ENCODE measurements at places on chromosomes 3 and 15.

DNA sequence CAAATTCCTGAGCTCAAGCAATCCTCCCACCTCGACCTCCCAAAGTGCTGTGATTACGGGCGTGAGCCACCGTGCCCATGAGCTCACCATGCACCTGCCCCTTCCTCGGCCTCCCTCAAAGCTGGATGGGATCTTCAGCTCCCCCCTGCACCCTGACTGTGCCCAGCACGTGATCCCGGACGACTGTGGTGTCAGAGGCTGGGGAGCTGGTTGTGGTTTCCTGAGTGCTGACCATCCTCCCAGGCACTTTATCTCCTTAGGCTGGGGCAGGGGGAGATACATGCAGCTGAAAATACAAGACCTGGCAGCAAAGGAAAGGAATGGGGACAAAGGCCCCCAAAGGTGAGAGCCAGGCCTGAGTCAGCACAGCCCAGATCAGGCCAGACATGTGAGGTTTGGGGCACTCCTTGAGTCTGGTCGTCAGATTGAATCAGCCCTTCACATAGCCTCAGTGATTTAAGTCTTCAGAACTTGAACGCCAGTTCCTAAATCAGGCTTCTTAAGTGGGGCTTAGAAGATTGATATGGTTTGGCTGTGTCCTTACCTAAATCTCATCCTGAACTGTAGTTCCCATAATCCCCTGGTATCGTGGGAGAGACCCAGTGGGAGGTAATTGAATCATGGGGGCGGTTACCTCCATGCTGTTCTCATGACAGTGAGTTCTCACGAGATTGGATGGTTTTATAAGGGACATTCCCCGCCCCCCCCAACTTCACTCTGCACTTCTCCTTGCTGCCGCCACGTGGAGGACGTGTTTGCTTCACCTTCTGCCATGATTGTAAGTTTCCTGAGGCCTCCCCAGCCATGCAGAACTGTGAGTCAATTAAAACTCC, 35.8 kb downstream of the PRKCD start:
- no peak for DNase-seq

DNA sequence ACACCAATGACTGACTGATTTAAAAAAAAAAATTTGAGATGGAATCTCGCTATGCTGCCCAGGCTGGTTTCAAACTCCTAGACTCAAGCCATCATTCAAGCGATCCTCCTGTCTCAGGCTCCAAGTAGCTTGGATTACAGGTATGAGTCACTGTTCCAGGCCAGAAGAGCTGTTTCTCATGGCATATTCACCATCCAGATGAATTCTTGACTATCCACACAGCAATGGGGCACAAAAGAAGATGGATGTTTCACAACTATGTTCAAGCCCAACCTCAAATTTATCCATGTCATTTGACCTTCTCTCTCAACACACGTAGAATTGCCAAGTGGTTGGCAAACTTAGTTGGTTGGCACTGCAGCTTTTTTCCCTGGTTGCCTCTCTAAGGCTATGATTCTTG, 40.6 kb downstream of the PRICKLE2 start:
- DNase-seq, result no peak

DNA sequence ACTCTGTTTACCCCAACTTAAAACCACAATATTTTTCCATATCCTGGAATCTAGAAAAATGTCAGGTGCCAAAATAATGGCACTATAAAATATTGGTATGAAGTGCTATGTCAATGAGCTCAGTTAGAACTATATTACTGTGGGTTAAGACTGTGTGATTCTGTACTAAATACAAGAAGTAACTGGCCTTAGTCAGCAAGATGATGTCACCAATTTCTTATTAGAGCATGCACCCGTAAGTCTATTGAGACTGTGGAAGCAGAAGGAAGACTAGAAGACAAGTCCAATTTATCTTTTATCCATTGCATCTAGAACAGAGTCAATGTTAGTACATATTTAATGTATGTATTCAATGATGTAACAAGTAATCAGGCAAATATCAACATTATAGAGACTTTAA, 25.0 kb downstream of the LRRC58 start:
- DNase-seq, result peak; percentile 11

DNA sequence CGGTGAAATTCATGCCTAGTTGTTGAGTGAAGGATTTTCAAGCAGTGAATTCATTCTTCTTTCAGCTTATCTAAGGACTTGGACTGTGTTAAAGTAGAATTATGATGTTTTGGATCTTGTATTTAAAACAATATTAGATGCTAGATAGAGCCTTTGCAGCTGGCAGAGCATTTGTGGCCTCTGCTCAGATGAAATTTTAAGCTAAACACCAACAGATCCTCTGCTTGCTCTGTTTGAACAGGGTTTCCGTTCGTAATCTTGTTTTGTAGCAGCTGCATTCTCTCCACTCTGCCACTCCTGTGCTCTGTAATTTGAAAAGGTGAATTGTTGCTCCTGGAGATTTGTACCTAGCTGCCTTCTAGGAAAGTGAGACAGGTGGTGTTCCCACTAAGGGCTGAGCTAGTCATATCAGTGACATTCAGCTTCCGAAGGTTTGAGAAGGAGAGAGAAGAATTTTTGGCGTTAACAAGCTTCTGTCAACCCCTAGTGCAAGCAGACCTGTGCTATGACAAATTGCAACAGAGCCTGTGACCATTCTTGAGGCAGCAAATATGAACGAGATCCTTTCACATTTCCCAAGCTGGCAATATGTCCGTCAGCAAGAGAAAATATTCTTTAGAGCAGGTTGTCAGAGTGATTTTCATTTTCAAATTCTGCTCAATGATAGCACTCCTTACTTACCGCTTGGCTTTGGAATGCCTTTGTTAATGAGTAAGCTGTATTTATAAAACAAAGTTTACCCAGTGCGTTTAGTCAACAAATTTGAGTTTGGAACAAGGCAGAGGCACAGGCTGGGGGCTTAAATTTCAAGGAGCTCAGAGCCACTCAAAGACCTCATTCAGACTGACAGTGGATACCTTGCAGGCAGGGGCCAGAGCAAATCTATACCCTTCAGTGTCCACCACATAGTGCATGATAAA, 5.3 kb downstream of the CHST2 start:
- DNase-seq, result no peak

- DNase-seq, result no peak
These were observed 43.0 kb upstream of the USP3 start for GRCh38 chr15:63461230-63461985.

DNA sequence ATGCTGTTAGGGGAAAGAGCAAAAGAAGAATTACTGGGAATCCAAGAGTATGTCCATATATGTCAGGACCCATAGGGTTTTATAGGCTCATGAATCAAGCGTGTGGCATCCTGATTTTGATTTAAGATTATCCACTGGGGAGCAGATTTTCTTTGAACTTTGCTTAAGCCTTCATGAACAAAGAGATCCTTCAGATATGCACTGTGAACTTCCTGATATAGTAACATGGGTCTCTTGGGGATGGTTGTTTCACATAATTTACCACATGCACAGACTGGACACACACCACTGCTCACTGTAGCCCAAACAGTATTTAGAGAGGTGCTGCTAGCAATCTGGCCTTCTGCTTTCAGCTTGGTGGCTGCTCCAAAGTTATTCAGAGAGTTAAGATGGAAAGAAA, 200.9 kb upstream of the ZPLD1 start:
- no peak for DNase-seq

Data from AG08395 (cell line).